ENCODE measurements at places on chromosomes 16 and 17. TPM values are rescaled to one million over a fixed set of nuclear protein-coding genes. Genes with fewer than 3 reads are reported as not detected.

Gene CCL16
- total RNA-seq: 1.6 TPM

Gene FBXL16
- total RNA-seq: 0.98 TPM

Gene HOXB5
- total RNA-seq: 0.56 TPM

Gene KCNAB3
- 4.3 TPM for total RNA-seq

Gene SYNGR2
- 130 TPM for total RNA-seq

Gene CDK3
- 7.1 TPM for total RNA-seq

Gene TERB1
- not detected for total RNA-seq

Gene ZNF747
- total RNA-seq: 15.5 TPM

Gene TP53TG3
- not detected for total RNA-seq

Gene MAP3K3
- total RNA-seq: 117 TPM

Gene RHBDF1
- 15.6 TPM for total RNA-seq

Gene SMIM22
- total RNA-seq: not detected

DNA sequence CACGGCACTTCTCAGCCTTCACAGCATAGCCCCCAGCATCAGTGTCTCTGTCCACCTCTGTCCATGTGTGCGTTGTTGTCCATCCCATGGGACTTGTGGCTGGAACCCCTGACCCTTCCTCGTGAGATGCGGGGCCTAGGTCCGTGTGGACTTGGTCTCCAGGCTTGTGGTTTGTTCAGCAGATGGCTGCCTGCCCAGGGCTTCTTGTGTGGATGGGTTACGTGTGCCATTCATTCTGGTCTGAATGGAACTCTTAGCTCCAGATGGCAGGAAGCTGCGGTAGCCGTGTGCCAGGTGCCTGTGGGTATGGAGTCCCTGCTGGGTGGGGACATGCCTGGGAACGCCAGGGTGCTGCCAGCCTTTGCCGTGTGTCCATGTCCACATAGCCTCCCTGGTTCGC, 31.7 kb upstream of the NUDT16L1 start:
- DNase-seq: no peak

GRCh38 chr16:49559242-49559641, 185.6 kb downstream of the C16orf78 start:
- DNase-seq: no peak

DNA sequence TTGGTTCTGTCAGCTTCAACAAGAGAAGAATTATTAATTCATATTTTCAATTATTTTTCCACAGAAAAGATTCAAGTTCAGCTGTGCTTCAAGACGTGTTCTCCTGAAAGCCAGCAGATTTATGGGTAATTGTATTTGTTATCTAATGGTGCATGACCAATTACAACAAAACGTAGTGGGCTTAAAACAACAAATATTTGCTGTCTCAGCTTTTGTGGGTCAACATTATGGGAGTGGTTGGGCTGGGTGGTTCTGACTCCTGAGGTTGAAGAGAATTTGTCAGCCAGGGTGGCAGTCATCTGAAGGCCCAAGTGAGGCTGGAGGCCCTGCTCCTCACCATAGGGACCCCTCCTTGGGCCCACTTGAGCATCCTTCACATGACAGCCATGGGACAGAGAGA, 24.1 kb upstream of the KREMEN2 start:
- no peak for DNase-seq

- DNase-seq: no peak
Observed at GRCh38 chr16:72400257-72401083, 228.5 kb upstream of the PMFBP1 start.

GRCh38 chr17:80565343-80566053, 20.9 kb downstream of the RPTOR start:
- DNase-seq: no peak

DNA sequence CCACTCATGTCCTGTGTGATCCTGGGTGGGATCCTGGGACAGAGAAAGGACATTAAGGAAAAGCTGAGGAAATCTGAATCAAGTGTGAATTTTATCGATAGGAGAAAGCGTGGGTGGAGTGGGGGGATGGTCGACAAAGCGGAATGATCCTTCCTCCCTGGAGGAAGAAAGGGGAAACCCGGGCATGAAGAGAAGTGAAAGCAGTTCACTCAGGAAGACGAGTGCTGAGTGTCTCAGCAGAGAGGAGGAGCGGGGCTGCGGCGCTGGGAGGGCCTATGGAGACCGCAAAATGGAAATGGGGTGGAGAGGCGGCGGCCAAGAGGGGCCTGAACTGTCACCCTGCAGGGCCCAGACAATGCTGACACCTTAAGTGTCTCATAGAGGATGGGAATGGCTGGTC, 8.7 kb downstream of the ZDHHC7 start:
- DNase-seq: peak; percentile 87

DNA sequence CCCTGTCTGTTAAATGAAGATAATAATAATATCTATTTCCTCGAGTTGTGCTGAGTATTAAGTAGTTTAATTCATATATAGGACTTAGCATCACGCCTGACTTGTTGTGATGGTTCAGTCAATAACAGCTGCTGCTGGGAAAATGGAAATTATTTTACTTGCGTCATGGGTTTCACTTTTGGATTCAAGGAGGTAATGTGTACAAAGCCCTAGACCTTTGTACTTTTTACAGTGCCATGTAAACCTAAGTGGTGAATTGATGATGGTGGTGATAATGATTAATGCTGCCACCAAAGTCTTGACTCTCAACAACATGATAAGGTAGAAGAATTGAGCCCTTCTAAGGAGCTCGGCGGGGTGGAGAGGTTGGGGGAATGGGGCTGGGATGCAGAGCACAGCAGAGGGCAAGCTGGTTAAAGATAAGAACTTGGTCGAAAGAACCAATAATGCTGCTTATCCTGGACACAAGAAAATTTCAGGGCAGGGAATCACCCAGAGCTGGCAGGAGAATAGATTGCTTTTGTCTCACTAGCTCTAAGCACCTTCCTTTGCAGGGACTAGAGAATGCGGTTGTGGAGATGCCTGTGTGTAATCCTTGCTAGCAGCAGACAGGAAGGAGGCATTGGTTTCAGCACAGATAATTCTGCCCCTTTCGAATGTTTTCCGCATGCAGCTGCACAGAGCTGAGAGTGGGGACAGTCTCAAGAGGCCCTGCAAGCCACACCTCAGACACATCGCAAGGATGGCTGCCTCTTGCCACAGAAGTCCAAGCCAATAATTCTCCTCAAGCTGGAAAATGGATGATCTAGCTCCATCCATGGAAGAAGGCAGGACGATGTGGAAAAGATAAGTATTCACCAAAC, 187.1 kb downstream of the TMEM114 start:
- no peak for DNase-seq

DNA sequence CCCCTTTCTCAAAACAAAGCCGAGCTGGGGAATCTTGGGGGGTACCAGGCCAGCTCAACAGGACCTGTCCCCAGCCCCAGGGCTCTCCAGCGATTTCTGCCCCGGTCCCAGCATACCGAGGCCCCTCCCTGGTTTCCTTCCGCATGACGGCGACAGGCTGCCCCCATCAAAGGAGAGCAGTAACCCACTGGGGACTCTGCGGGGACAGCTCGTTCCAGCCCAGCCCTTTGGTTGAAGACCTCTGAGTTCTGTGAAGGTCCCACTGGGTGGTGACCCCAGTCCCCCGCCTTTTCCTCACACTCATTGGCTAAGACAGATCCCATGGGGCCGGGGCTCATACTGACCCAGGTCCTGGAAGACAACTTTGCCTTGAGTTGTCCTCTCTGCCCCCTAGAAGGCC, 4.1 kb downstream of the SMTNL2 start:
- no peak for DNase-seq

- no peak for DNase-seq
Observed at GRCh38 chr17:81508639-81509206, 3.9 kb downstream of the ACTG1 start.

GRCh38 chr17:10111907-10112452, 86.4 kb downstream of the GAS7 start:
- no peak for DNase-seq

GRCh38 chr17:42459256-42459800, 650 bp downstream of the ATP6V0A1 start:
- peak; percentile 88 for DNase-seq

GRCh38 chr16:79970551-79971236, 370.2 kb upstream of the MAF start:
- no peak for DNase-seq

DNA sequence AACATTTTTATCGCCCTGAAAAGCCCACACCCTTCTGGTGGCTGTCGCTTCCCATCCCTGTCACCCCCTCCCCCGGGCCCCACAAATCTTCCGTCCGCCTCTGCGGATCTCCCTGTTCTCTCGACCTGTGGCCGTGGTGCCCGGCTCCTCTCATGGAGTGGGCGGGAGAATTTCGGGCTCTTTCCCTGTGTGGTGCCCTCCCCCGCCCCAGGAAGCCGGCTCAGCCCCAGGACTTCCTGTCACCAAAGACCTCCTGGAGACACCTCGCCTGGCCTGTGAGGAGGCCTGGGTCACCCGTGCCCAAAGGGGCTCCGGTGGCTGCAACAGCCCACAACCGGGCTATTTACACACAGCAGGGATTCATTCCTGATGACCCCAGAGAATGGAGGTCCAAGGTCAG, 26.1 kb upstream of the UBE2I start:
- DNase-seq: no peak

DNA sequence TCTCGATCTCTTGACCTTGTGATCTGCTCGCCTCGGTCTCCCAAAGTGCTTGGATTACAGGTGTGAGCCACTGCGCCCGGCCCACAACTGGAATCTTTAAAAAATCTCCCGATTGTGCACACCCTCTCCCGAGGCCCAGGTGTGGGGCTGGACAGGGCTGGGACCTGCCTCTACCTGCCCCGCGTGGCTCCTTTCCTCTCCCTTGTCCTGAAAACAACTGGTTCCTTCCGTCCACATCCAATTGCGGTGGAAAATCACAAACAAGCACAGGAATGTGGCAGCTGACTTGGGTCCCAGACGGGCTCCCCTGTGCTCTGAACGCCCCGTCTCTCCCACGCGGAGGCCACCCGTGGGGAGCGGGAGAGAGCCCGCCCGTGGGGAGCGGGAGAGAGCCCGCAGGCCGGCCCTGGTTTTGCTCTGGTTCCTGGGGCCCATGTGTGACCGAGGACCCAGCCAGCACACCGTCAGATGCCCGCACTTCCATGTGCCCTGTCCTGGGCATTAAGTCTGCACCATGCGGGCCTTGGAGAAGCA, 3.0 kb upstream of the TMEM204 start:
- no peak for DNase-seq

GRCh38 chr16:55691771-55692170, 36.0 kb downstream of the SLC6A2 start:
- DNase-seq: peak; percentile 66

DNA sequence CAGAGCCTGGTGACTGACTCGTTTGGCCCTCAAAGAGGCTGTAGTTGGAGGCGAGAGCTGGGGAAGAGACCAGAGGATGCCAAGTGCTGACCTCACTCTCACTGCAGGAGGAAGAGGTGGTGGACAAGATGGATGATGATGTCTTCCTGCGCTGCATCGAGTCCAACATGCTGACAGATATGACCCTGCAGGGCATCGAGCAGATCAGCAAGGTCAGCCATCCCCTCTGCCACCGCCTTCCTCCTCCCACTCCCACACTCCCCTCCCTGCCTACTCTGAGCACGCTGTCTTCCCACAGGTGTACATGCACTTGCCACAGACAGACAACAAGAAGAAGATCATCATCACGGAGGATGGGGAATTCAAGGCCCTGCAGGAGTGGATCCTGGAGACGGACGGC, 26.9 kb downstream of the POLR2A start:
- no peak for DNase-seq

- no peak for DNase-seq
Observed at GRCh38 chr16:68283801-68284598, 19.7 kb downstream of the SLC7A6 start.

GRCh38 chr17:2195729-2196128, 107.9 kb downstream of the SMG6 start:
- no peak for DNase-seq

DNA sequence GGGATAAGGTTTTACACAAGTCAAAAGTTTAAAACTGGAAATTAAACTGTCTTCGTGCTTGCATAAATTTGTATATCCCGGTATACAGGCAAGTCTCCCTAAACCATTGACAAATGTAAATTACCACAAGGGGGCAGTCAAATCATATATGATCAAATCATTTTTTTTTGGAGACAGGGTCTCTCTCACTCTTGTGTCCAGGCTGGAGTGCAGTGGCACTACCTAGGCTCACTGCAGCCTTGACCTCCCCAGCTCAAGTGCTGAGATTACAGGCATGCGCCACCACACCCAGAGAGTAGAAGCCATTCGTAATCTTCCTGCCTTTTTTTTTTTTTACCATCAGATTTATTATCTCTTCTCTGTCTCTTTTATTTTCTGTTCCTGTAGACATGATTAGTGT, 18.5 kb downstream of the TOP2A start:
- no peak for DNase-seq

- DNase-seq: peak; percentile 86
Observed at GRCh38 chr17:75827308-75828075, 16.7 kb downstream of the UNC13D start.

- no peak for DNase-seq
Observed at GRCh38 chr17:6648181-6648580, 3.2 kb downstream of the MED31 start.

DNA sequence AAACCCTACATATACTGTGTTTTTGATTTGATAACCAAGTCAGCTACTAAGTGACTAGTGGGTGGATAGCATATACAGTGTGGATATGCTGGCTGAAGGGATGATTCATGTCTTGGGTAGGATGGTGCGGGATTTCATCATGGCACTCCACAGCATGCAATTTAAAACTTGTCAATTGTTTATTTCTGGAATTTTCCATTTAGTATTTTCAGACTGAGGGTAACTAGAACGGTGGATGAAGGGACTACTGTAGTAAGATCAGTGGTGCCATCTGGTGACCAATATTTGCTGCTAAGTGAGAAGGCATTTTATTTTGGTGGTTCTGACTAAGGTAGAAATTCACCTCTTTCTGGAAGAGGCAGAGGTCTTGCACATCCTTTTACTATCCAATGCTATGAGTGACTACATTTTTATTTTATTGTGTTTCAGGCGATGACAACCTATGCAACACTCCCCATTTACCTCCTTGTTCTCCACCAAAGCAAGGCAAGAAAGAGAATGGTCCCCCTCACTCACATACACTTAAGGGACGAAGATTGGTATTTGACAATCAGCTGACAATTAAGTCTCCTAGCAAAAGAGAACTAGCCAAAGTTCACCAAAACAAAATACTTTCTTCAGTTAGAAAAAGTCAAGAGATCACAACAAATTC, 3.1 kb downstream of the CDC6 start:
- no peak for DNase-seq

DNA sequence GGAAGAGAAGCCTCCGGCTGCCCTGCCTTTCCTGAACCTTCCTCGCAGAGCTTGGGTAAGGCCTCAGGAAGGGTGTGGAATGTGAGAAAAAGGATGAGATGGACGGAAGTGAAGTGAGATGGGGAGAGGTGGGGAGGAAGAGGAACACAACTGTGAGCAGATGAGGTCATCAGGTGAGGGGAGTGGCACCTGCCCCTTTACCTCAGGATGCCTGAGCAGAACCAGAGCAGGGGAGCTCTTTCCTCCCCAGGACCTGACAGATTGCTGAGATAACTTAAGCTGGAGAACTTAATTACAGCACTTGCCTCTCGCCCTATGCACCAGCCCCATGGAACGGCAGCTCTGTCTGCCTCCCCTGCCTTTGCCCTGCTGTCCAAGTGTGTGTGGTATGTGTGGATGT, 29.8 kb downstream of the TMEM132E start:
- no peak for DNase-seq

DNA sequence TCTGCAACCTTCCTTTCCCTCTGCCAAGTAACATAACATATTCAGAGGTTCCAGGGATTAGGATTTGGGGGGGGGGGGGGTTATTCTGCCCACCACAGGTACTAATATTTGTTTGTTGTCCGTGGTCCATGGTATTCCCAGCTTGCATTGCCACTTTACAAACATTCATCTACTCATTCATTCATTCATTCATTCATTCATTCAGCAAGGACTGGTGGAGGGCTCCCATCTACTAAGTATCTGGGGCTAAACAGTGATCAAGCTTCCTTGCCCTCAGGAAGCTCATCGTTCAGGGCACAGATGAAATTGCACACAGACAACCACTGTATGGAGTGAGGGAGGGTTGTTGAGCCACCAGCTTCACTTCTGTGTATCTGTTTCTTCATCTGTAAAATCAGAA, 45.8 kb upstream of the NDRG4 start:
- no peak for DNase-seq
